Lung (tissue), 17 donors: ENCODE measurements at places on chromosomes 4 and X. TPM values are rescaled to one million over a fixed set of nuclear protein-coding genes. Genes with fewer than 3 reads are reported as not detected.

RXFP1 gene
- polyA plus RNA-seq = 1.5 TPM

CFP gene
- polyA plus RNA-seq = 22.5 TPM

DNA sequence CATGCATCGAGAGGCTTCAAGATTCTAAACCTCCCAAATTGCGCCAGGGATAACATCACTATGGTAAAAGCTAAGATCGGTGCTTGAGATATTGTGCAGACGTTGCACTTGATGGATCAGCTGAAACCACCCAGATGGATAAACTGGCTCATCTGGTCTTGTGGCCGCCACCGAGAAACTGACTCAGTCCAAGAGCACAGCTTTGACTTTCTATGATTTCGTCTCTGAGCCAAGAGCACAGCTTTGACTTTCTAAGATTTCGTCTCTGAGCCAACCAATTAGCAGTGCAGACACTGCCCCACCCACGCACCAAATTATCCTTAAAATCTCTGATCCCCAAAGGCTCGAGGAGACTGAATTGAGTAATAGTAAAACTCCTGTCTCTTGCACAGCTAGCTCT, 687.2 kb downstream of the FAM133A start:
- DNase-seq = no peak

FAM47A gene
- polyA plus RNA-seq = not detected

DNA sequence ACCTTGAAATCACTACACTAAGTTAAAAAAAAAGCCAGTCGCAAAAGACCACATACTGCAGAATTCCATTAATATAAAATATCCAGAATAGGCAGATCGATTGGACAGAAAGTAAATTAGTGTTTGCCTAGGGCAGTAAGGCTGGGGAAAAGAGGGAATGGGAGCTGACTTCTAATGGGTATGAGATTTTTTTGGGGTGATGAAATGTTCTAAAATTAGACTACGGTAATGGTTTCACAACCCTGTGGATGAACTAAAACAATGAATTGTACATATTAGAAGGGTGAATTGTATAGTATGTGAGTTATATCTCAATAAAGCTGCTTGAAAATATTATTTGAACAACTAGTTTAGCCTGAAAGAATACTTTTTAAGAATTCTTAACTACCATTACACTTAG, 6.7 kb upstream of the GPRIN3 start:
- DNase-seq = no peak

GRCh38 chrX:13128104-13128503, 83.7 kb upstream of the FAM9C start:
- no peak for DNase-seq

RIBC1 gene
- polyA plus RNA-seq = 8.6 TPM

DNA sequence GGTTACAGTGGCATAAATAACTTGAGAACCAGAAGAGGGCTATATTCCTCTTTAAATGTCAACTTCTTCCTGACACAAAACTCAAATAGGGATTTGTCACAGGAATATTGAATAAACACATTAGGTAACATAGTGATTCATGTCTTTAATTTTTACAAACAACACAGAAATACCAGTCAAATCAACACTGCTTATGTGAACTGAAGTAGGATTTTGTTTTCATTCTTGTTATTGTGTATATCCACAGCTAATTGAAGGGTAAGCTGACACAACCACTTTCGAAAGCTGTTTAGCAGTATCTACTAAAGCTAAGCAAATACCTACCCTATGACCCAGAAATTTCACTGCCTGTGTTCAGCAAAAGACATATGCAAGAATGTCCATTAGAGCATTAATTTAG, 120.4 kb upstream of the EOLA2 start:
- DNase-seq = no peak

CTAG2 gene
- not detected for polyA plus RNA-seq

DNA sequence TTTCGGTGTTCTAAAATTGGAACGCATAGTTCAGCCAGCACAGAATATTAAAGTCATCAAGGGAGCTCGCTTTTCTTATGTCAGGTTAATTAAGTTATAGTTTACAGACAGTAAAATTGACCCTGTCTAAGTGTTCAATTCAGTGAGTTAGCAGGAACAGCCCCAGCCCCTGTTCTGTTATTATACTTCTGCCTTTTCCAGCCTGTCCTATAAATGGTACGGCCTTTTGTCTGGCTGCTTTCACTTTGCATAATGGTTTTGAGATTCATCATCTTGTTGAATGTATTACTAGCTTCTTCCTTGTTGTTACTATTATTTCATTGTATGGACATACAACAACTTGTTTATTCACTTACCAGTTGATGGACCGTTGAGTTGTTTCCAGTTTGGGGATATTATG, 9.5 kb downstream of the CXCL13 start:
- DNase-seq = no peak

DNA sequence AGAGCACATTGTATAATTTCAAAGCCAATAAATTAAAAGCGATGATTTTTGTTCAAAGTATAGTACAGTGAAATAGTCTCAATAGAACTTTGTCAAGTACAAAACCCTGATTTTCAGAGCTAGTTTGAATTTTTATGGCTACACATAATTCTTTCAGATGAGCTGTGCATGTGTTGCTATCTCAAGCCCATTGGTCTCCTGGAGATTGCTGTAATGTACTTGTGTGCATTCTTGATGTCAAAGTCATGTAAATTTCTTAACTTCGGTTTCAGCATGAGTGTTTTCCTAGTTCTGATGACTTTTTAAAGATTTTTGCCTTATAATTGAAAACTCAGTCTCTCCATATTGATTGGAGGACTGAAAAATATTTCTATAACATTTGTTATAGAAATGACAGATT, 200.8 kb downstream of the CEP135 start:
- DNase-seq = no peak

DNA sequence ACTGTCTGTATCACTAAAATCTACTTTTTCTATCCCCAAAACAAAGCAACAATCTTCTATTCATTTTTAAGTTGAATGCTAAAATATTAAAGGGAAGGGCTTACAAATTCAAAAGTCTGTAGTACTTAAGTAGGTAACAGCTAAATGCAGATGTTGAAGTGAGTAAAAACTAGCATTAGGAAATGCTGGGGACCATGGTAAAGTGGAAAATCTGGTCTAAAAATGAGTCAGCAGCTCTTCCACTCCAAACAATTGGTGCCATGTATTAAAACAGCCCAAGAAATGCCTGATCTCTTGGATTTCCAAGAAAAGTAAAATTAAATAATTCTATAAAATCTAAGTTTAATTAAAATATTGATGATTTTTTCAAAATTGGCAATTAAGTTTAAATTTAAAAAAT, 73.3 kb upstream of the PPP3CA start:
- no peak for DNase-seq

RHOXF2 gene
- polyA plus RNA-seq = not detected

DNA sequence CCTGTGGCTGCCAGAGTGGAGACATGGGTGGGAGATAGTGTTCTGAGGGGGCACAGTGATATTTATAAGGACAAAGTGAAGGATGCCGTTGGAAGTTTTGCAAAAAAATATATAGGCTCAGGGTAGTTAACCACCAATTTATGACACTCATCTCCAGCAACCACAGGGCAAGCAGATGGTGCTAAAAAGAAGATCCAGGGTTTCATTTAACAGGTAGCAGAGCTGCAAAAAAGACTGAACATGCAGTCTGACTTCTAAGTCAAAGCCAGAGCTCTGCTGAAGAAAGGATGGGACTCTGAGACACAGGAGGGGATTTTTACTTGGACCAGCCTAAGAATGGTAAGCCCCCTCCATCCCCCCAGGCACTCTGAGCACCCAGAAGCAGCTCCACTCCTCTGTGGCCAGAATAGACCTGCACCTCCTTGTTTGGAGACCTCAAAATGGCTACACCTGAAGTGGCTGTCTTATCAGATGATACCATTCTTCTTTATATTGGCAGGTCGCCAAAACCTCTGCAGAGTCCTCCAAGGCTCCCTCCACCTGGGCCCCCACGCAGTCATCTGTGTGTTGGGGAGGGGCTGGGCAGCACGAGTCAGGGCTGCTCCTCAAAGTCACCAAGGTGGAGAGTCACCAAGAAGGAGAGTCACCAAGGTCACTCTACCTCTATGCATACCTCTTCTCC, 161.4 kb upstream of the FAM9B start:
- no peak for DNase-seq

- DNase-seq = peak; percentile 50
These were observed 174.2 kb upstream of the JADE1 start for GRCh38 chr4:128635141-128635954.

DNA sequence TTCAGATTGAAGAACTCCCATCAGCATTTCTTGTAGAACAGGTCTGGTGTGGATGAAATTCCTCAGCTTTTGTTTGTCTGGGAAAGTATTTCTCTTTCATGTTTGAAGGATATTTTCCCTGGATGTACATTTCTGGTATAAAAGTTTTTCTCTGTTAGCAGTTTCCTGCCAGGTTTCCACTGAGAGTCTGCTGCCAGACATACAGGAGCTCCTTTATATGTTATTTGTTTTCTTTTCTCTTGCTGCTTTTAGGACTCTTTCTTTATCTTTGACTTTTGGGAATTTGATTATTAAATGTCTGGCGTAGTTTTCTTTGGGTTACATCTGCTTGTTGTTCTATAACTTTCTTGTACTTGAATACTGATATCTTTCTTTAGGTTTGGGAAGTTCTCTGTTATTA, 486.5 kb downstream of the ARAP2 start:
- DNase-seq = no peak

- DNase-seq = no peak
These were observed 65.4 kb upstream of the FAM9C start for GRCh38 chrX:13109817-13110216.

DNA sequence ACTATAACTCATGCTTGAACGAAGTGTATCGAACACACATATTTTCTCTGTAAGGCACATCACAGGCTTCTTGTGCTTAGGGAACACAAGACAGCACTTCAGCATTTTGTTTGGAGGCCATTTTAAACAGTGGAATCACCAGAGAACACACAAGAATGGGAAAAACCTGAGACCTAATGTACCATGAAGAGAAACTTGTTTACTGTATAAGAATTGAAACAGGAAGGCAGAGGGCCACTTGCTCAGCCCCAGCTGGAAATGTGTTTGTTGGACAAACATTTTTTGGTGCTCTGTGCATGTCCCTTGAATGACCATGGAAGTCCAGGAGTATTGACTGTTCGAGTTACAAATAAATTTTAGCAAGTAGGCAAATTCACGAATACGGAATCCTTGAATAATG, 47.5 kb downstream of the RAPGEF2 start:
- no peak for DNase-seq

GRCh38 chr4:2461246-2461960, 7.5 kb upstream of the RNF4 start:
- DNase-seq = no peak

RBM46 gene
- polyA plus RNA-seq = 0.06 TPM

GRCh38 chrX:79371640-79372039, 4.5 kb upstream of the ITM2A start:
- DNase-seq = no peak

DNA sequence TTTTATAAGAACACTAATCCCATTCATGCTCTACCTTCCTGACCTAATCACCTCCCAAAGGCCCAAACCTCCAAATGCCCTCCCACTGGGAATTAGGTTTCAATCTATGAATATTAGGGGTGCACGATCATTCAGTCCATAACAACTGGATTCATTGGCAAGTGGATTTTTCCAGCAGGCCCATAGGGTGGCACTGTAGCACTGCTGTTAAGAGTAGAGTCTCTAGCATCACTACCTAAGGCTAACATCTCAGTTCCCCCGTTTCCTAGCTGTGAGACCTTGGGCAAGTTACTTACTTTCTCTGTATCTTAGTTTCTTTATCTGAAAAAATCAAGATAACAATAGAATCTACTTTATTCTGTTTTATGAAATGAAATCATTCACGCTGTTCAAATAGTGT, 315.8 kb downstream of the STIM2 start:
- DNase-seq = peak; percentile 63
